ENCODE measurements at places on chromosomes 2 and 18.

DNA sequence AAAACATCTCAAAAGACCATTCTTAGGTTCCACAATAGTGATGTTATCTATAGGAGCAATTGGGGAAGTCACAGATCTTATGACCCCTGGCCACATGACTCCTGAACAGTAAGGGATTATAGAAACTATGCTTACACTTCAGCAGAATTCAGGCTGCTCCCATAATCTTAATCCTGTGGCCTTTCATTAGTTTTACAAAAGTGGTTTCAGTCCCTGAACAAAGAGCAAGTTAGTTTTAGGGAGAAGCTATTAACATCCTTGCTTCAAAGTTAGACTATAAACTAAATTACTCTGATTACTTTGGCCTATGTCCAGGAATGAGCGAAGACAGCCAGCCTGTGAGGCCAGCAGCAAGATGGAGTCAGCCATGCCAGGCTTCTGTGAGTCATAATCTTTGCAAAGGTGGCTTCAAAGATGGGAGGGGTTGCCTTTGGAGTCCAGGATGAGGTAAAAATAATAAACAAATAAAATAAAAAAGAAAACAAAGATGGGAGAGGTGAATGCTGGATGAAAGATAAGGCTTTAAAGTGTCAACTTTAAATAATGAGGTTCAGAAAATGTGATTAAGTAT is 168.7 kb upstream of the NDUFV2 start:
- DNase-seq: no peak

DNA sequence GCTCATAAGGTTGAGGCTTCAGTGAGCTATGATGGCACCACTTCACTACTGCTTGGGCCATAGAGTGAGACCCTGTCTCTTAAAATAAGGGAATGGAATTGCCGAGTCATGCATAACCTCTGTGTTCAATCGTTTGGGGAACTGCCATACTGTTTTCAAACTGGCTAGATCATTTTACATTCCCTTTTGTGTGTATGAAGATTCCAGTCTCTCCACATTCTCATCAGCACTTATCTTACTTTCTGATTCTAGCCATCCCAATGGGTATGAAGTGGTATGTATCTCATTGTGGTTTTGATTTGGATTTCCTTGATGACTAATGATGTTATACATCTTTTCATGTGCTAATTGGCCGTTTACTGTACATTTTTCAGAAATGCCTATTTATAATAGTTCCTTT is 23.7 kb downstream of the MARCHF7 start:
- no peak for DNase-seq

GRCh38 chr2:47019961-47020681 is 104.5 kb upstream of the MCFD2 start:
- DNase-seq: no peak

GRCh38 chr2:112942654-112943002 is 31.7 kb downstream of the IL37 start:
- no peak for DNase-seq

DNA sequence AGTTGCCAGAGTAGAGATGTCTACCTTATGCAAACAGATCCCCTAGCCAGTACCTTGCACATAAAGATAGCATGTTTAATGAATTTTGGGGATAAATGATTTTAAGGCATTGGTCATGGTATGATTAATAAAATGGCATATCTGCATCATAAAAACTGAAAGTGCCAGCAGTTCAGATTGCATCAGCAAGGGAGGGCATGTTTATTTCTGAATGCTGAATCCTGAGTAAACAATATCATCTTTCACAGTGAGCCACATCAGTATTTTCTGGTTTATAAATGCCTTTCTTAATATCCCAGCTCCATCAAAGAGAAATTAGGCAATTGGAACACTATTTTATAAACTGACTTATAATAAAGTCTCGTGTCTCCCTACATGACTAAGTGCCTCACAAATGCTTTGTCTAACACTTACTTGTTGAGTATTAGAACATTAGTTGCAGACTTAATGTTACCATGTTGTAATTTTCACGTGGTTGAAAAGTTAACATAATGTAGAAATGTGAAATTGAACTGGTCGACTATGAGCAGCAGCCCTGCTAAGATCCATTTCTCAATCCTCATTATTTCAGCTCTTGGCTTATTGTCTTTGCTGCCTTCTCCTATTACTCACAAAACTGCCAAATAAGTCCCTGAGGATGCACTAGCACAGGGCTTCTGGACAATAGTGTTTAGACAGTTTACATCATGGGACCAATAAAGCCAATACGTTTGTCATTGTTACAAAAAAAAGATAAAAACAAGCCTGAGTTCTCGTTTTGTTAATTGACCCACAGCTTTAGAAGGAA is 48.0 kb downstream of the LANCL1 start:
- DNase-seq: no peak

- no peak for DNase-seq
Observed at GRCh38 chr2:6325616-6326015, 540.1 kb downstream of the CMPK2 start.

DNA sequence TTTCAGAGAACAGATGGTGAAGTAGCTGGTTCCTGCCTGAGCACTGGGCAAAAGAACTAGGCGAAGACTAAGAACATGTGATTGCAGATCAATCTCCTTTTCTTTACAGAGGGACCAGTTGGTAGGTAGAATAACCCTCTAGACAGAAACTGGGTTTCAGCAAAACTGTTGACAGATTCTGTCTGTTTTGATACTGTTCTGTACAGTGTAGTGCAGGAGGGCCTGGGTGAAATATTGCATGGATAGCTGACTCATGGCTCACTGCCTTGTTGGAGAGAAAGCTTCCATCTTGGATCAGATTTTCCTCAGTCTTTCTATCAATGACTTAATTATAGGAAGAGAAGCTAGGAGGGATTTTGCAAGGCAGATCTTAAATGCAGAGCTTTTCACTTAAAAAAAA is 95.8 kb downstream of the ZNF532 start:
- DNase-seq: no peak

GRCh38 chr2:23926290-23926749 is 603 bp downstream of the ATAD2B start:
- DNase-seq: peak; percentile 27

- no peak for DNase-seq
Observed at GRCh38 chr18:28390022-28390421, 213.1 kb upstream of the CDH2 start.

GRCh38 chr2:79801082-79801481 is 288.2 kb downstream of the CTNNA2 start:
- DNase-seq: no peak

- no peak for DNase-seq
Observed at GRCh38 chr2:101476605-101477208, 1.8 kb upstream of the RFX8 start.

GRCh38 chr18:44789710-44790109 is 109.0 kb downstream of the SETBP1 start:
- DNase-seq: no peak

DNA sequence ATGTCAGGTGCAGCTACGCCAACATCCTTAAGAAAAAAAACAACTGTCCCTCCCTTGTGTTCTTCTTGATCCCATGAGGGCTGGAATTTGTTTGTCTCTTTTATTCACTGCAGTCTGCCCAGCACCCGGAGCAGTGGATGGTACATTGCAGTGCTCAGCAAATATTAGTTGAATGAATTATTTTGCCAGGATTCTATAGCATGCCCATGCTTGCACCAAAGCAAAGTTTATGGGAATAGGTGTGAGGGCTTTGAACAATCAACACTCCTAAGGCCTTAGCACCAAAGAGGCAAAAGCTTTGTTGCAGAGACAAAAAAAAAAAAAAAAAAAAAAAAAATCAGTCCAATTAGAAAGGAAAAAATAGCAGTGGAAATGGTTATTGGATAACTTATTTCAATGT is 28.7 kb upstream of the DCC start:
- no peak for DNase-seq

DNA sequence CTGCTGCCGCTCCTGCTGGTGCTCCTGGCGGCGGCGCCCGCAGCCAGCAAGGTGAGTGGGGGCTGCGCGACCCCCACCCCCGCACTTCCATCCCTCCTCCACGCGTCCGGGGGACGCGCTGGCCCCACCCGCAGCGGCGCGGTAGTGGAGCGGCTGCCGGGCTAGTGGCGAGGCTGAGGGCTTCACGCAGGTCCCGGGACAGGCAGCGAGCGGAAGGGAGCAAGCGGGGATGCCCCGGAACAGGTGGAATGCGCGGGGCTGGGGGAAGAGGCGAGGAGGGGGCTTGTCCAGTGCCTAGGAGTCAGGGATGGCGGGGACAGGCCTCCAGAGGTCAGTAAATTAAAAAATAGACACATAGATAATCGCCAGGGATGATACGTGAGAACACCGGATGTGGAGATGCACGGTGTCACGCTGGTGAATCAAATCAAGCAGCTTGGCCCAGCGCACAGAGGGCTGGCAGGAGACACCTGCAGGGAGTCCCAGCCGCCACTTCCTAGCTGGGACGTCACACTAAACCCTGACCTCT is 403 bp downstream of the COL4A3 start:
- DNase-seq: no peak

- DNase-seq: no peak
Observed at GRCh38 chr2:240946654-240947053, 40.5 kb downstream of the CROCC2 start.

- no peak for DNase-seq
Observed at GRCh38 chr2:164599954-164600589, 21.2 kb downstream of the GRB14 start.

GRCh38 chr2:110667071-110667470 is 10.8 kb downstream of the BUB1 start:
- DNase-seq: no peak

DNA sequence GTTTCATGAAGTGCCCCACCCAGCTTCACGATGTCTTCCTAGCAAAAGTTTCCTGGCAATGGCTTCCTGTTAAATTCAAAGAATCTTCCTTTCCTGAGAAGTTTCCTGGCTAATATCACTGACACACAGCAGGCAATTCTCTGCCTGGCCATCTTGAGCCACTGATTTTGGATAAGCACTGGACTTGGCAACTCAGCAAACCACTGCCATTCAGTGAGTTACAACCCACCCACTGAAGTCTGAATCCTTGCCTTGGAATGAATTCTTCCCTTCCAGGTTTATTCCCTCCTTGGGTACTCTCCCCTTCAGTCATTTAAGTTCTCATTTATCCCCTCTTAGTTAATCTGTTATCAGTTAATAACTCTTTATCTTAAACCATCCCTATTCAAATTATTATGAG is 426.0 kb downstream of the MBD2 start:
- DNase-seq: no peak

DNA sequence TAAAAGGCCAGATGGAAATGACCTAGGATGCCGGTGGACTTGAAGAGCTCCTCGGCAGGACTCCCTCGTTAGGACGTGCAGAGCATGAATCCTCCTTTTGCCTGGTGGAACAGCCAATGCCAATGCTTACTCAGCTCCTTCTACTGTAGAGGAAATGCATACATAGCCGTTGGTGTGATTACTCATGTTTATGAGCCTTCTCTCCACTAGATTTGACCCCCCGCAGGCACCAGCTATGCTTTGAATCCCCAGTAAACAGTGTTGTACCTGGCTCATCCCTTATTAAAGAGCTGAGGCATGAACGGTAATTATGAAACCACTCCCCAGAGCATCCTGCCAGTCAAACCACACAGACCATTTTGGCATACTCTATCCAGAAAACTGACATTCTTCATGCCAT is 172.8 kb downstream of the ANTXR1 start:
- no peak for DNase-seq

- DNase-seq: no peak
Observed at GRCh38 chr2:101501443-101501842, 26.5 kb upstream of the RFX8 start.

DNA sequence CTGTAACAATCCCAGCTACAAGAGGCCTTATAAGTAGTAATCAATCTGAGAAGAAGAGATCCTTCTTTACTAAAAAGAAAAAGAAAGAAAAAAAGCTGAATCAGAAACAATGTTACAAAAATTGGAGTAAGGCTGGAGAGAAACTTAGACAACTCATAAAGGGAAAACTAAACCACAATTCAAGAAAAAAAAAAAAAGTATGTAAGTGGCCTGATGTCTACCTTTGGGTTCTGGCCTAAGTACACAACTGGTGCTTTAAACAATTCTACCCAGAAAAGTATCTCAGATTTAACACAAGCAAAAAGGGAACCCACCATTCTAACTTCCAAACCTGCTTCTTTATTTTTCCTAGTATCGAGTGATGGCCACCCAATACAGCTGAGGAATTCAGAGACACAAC is 45.3 kb downstream of the ZNF521 start:
- DNase-seq: no peak

DNA sequence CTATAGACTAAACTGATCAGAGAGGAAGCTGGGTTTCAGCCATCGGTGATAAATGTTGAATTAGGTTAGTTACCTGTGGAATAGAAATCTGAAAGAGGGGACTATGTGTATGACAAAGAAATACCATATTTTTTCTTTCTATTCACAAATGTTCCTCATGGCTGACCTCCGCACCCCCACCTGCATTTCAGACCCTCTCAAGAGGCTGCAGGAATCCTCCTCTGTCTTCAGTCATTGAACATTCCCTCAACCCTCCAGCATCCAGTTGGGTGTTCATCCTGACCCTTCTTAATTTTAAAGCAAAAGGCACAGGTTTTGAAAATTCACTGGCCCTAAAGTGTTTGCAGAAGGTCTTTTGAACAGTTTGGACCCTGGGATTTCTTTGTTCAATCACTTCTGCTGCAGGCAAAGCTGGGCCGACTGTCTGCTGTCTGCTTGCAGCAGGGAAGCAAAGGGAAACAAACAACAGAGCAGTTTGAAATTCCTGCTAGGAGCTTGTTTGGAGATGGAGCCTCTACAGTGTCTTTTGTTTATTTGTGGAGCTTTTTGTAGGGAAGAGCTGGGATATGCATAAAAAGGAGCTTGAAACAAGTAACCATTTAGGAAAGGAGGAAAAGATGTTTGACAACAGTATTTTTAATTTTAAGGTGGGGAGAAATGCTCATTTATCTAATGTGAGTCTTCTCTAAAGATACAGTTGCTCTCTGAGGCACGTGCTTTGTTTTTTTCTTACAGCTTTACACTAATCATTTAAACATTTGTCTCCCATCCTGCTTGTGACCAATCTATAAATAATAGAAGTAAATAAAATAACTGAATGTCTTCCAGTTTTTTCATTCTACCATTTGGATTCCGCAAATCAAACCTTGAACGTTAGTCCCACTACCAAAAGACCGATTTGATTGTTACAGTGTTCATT is 213.3 kb upstream of the MMADHC start:
- DNase-seq: no peak

DNA sequence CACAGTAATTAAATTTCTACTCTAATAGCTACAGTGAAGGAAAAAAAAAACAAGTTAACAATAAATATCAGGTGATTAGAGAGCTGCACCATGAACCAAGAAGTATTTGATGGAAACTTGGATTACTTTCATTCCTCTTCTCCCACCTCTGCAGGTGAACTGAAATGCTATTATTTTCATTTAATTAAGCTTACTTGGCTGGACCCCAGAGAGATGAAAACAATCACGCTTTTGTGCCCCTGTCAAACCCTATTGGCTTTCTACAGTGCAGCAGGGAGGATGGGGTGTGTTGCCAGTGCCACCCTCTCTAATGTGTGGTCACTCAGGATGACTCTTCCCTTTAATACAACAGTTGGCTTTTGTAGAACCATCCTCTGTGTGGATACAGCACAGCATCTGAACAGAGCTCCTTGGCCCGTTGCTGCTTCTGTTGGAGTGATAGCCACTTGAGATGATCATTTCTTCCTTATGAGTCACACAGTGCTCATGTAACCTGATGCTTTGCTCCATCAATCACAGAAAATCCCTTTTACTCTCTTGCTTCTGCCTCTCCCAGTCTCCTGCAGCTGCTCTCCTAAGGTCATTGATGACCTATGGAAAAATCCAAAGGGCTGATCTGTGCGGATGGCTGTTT is 5.5 kb upstream of the ARL4C start:
- no peak for DNase-seq

- no peak for DNase-seq
Observed at GRCh38 chr2:161161074-161161706, 962 bp downstream of the TANK start.

GRCh38 chr2:226678422-226678821 is 121.2 kb downstream of the IRS1 start:
- no peak for DNase-seq

All from stimulated activated CD4-positive, alpha-beta T cell treated with anti-CD3 and anti-CD28 coated beads, Interleukin-4, amount 100 ng/mL, for 4 hours (primary cell).